ENCODE measurements at places on chromosomes 4 and X.

- DNase-seq, result no peak
These were observed 20.5 kb upstream of the TRIM61 start for GRCh38 chr4:164997941-164998340.

- DNase-seq, result no peak
These were observed 372.6 kb downstream of the FBXO8 start for GRCh38 chr4:173910891-173911290.

GRCh38 chr4:40087799-40088366 is 31.2 kb downstream of the N4BP2 start:
- no peak for DNase-seq

- no peak for DNase-seq
These were observed 119.0 kb downstream of the NKX6-1 start for GRCh38 chr4:84379917-84380641.

GRCh38 chrX:69968950-69969349 is 80.8 kb downstream of the AWAT2 start:
- no peak for DNase-seq

GRCh38 chrX:7927259-7928167 is at the start of gene PNPLA4:
PNPLA4 (minus strand) TSS chrX:7927413; CDS start chrX:7926119, 1,294 bp downstream.
- no peak for DNase-seq

DNA sequence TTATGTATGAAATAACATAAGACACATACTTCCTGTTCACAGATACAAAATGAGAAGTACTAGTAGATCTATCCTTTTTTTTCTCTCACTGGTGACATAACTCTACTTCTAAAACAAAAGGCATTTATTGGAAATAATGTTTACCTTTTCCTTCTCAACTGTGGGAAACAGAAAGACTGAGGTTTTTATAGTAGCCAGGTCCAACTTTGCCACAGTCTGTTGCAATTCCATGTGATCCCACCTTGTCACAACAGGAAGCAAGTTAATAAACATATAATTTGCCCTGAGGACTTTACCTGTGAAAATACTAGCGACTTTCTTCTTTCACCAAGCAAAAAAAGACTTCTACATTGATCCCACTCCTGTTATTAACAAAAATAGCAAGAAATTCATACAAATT is 475.8 kb downstream of the PDGFC start:
- no peak for DNase-seq

DNA sequence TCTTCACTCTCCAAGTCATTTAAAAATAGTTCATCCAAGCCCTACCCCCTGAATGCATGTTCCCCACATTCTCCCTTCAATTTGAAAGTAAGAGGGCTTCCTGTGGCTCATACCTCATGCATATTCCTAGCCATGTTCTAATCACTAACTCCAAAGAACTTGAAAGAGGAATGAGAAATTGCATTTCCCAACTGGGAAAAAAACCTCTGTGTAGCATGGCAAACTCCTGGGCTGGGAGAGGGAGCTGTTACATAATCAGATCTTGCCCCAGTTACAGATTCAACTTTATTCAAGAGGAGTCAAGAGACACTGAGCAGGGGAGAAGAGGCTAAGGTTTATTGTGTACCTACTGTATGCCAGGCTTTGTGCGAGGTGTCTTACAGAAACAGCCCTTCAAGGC is 90.2 kb downstream of the SLC2A9 start:
- no peak for DNase-seq

- no peak for DNase-seq
These were observed 53.1 kb downstream of the EFNB1 start for GRCh38 chrX:68881911-68882310.

DNA sequence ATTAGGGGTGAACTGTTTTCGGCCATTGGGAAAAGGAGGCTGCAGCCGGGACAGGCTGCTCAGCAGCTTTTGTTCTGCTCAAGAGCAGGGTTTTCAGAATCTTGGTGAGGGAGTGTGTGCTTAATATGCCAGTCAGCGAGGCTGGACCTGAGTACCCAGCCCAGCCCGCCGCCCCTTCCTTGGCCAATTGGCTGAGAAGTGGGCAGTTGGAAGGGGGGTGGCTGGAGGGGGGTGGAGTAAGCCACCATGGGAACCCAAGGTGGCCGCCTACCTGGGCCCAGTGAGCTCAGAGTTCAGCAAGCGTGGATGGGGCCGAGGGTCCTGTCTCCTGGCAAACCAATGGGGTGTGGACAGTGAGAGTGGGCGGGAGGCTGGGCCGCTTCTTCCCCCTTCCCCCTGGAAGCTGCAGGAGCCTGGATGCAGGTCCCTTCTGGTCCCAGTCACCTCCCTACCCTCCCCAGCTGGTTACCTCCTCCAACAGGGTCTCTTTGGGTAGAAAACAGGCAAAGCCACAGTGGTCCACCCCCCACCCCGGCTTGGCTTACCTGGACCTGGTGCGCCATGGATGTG is 52.5 kb downstream of the SORCS2 start:
- no peak for DNase-seq

All from cortex of kidney (tissue), 1 donor.